ENCODE measurements at places on chromosomes 16 and 17. TPM values are rescaled to one million over a fixed set of nuclear protein-coding genes. Genes with fewer than 3 reads are reported as not detected.

The NUPR1 gene
- 4.8 TPM for total RNA-seq

The SRL gene
- total RNA-seq, result not detected

DNA sequence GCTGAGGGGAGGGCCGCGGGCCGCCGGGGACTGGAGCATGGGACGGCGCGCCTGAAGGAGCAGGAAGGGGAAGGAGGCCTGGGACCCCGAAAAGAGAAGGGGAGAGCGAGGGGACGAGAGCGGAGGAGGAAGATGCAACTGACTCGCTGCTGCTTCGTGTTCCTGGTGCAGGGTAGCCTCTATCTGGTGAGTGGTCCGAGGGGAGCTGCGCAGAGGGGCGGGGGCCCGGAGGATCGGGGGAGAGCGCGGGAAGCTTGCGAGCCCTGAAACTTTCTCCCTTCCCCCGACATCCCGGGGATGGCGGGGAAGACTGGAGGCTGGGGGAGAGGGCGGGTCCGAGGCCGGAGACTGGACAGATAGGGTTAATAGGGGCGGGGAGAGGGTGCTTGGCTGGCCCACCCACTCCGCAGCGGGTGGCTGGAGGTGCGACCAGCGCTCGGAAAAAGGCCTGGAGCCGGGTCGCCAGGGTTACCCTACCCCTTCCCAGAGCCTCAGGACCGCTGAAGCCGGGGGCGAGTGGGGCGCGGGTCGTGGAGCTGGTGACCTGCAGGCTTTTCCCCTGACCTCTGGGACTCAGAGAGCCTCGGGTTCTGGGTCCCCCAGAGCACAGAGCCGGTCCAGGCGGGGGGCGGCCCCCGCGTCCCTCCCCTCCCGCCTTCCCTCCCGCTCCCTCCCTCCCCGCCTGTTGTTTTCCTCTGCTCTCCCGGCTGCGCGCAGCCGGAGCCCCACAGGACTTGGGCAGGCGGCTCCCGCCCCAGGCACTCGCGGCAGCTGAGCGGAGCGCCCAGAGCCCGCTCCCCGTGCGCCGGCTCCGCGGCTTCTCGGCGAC, 631 bp downstream of the NXPH3 start:
- no peaks in the 10 kb centered on the region for H3K4me1 ChIP-seq
- peaks cover 54% of the 10 kb centered on the region for H3K27me3 ChIP-seq
- H3K4me3 ChIP-seq, result peak overlapping the region; percentile 89
- no peak for DNase-seq
- no peak overlapping the region for H3K27ac ChIP-seq

DNA sequence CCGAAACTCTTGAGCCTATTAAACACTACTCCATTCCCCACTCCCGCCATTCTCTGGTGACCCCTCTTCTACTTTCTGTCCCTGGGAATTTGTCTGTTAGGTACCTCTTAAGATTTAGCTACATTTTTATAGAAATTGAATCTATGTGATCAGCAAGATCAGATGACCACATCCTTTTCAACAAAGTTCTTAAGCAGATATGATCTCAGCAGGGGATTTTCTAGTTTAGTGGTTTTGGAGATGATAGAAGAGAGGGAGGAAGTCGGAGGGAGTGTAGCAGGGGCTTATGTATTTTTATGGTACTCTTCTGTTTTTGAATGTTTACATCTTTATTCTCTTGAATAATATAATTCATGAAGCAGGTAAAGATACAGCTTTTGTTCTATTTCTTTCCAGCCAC, 40.8 kb downstream of the RPA1 start:
- no peaks in the 10 kb centered on the region for H3K4me1 ChIP-seq
- no peak for DNase-seq
- H3K36me3 ChIP-seq, result peaks cover 14% of the 10 kb centered on the region
- no peak overlapping the region for H3K4me3 ChIP-seq
- no peaks in the 10 kb centered on the region for H3K27me3 ChIP-seq
- no peak overlapping the region for H3K27ac ChIP-seq

DNA sequence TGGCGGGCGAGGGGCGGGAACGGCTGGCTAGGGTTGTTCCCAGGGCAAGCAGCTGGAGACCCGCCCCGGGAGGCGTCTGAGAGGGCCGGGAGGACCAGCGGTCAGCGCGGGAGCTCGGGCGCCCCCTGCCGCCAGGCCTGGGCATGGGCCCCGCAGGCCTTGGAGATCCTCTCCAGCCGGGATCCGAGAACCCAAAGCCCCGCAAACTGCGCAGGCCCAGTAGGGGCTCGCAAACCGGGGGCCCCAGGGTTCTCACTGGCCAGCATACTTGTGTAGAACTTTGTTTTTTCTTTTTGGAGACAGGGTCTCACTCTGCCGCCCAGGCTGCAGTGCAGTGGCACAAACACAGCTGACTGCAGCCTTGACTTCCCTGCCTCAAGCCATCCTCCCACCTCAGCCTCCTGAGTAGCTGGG, 20.8 kb upstream of the ZNF423 start:
- DNase-seq, result peak; percentile 89
- H3K27ac ChIP-seq, result no peak overlapping the region
- peaks cover 3% of the 10 kb centered on the region for H3K27me3 ChIP-seq

DNA sequence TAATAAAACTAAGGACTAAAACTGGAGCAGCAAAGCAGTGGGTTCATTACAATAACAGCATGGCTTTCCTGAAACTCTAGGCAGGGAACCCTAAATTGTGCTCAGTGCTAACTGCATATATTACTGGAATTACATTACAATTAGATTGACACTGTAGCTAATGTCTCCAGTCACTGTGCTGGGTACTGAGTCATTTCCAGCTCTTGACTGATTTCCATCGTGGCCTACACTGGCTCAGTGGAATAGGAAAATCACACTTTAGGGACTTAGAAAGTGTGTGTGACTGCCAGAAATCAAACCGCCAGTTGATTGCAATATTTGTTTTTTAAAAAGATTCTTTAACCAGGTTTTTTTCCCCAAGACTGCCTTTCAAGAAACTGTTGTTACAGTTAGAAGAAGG, 1447.4 kb upstream of the GOT2 start:
- DNase-seq, result no peak
- H3K4me1 ChIP-seq, result no peaks in the 10 kb centered on the region
- no peak overlapping the region for H3K4me3 ChIP-seq
- H3K27me3 ChIP-seq, result peaks cover 3% of the 10 kb centered on the region
- no peak overlapping the region for H3K27ac ChIP-seq

- peaks cover 23% of the 10 kb centered on the region for H3K4me1 ChIP-seq
- no peaks in the 10 kb centered on the region for H3K36me3 ChIP-seq
- DNase-seq, result no peak
Observed at GRCh38 chr17:58328195-58329034, at the start of gene TSPOAP1. TSPOAP1 (minus strand) TSS chr17:58328795; CDS start chr17:58327920, 875 bp downstream.

- no peak overlapping the region for H3K4me3 ChIP-seq
- no peaks in the 10 kb centered on the region for H3K27me3 ChIP-seq
- H3K27ac ChIP-seq, result peak overlapping the region; percentile 13
Observed at GRCh38 chr16:4868535-4868934, 21.3 kb downstream of the UBN1 start.

DNA sequence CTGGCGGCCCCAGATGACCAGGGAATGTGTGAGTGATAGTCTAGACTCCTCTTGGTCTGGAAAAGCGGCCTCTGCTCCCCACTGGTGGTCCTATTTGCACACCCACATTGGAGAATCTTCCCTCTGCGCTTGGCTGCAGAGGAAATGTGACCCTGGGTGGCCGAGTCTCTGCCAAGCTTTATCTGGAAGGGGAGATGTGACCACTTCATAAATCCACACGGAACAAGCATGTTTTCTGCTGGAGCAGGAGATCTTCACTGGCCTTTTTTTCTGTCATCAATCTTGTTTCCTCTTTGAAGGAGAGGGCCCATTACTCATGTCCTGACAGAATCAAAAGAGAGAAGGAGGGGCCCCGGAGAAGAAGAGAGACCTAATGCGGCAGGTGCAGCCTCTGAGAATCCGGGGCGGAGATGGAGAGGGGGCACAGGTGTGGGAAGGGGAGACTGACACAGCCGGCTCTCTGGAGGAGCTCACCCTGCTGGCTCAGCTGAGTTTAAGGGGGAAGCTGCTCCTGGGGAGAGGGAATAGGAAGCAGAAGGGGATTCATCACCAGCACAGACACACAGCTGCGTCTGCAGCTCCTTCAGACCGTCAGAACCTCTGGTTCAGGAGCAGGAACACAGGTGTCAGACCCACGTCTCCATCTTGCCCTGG, 116.3 kb downstream of the SOX9 start:
- peaks cover 48% of the 10 kb centered on the region for H3K4me1 ChIP-seq
- no peaks in the 10 kb centered on the region for H3K36me3 ChIP-seq
- no peak overlapping the region for H3K27ac ChIP-seq
- H3K27me3 ChIP-seq, result peaks cover 12% of the 10 kb centered on the region
- DNase-seq, result no peak

DNA sequence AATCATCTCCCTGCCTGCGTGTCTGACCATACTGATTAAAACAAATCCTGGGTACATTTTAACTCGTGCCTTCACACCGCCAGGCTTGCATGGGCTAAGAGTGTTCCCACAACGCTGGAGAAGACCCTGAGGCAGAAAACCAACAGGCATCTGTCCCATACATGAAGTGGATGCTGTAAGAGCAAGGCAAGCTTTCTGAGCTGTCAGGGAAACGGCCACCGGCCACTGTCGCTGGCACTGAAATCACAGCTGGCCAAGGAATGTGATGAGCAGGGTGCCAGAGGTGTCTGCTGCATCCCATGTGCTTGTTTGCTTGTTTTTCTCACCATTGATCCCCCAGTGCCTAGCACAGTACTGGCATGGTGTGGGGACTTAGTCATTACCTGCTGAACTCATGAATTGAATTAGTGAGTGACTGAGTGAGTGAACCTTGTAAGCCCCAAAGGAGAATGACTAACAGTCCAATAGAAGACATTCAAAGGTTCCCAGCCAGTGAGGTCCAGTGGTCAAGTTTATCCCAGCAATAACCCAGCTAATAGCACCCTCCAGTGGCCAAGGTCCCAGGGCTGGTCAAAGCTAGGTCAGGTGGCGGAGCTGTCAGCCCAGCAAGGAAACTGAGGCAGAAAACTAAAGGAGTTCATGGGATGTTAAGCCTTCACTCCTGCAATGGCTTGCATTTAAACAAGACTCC, 92.7 kb upstream of the CDH5 start:
- DNase-seq, result peak; percentile 49
- H3K27me3 ChIP-seq, result peaks cover 12% of the 10 kb centered on the region
- peaks cover 9% of the 10 kb centered on the region for H3K36me3 ChIP-seq
- peaks cover 30% of the 10 kb centered on the region for H3K4me1 ChIP-seq

DNA sequence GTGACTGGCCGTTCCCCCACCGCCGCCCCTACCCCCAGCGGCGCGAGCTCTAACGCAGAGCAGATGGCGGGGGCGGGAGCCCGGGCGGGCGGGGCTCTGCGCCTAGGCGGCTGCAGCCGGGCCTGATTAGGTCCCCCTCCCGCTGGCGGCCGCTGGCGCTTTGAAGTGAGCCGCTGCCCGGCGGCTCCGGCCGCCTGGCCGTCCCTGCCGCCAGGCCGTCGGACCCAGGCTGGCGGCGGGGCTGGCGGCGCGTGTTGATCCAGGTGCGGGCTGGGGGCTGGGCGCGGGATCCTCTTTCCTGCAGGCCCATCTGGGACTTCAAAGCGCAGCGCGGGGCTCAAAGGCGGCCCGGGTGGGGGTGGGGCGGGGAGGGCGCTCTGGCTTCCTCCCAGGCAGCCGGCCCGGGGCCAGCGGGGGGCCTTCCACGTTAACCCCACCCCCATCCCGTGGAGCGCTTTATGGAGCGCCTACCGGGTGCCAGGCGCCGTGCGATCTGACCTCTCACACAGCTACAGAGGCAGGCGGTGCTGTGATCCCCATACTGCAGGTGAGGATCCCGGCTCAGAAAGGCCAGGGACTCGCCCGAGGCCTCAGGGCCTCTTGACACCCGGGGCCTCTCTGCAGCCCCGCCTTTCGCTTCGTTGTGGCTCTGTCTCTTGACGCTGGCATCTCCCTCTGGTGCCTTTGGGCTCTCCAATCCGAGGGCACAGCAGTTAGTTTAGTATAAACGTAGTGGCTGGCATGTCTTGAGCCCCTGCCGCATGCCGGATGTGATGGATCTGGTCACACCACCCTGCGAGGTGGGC, 80.0 kb upstream of the NKD1 start:
- peaks cover 9% of the 10 kb centered on the region for H3K27me3 ChIP-seq
- DNase-seq, result peak; percentile 79
- H3K36me3 ChIP-seq, result no peaks in the 10 kb centered on the region
- peak overlapping the region; percentile 83 for H3K4me3 ChIP-seq
- H3K4me1 ChIP-seq, result peaks cover 32% of the 10 kb centered on the region

DNA sequence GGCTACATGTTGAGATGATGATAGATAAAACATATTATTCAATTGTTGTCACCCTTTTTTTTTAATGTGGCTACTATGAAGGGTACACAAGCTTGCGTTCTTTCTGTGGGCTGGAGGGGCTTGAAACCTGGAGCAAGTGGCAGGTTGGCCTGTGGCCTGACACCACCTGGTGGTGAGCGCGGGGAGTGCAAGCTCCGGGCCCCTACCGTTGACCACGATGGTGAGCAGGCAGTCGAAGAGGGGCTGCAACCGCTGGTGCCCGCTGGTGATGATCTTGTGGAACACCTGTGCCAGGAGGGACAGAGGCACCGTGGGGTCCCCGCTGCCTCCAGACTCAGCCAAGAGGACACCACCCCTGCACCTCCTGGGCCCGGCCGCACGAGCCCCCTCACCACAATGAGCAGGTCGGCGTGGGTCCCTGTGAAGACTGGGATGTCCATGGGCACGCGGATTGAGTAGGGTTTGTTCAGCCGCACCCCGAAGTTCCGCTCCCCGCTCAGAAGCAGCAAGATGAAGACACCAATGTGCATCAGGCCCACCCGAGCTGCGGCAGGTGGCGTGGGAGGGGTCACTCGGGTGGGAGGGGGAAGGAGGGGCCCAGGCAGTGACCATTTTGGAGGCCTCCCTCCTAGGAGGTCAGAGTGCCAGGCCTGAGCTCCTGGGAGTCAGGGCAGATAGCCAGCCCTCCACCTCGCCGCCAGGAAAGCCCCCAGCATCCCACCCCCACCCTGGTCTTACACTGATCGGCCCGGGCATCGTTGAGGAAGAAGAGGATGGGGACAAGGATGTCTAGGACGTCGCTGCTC, 14.4 kb downstream of the HID1 start:
- no peaks in the 10 kb centered on the region for H3K4me1 ChIP-seq
- no peak overlapping the region for H3K4me3 ChIP-seq
- no peak overlapping the region for H3K27ac ChIP-seq
- H3K27me3 ChIP-seq, result no peaks in the 10 kb centered on the region
- DNase-seq, result peak; percentile 90

GRCh38 chr17:30506481-30506880, 29.3 kb downstream of the GOSR1 start:
- peaks cover 7% of the 10 kb centered on the region for H3K36me3 ChIP-seq
- H3K27me3 ChIP-seq, result no peaks in the 10 kb centered on the region
- no peak for DNase-seq
- no peak overlapping the region for H3K4me3 ChIP-seq
- no peak overlapping the region for H3K27ac ChIP-seq
